ENCODE measurements at places on chromosomes 7 and 10. TPM values are rescaled to one million over a fixed set of nuclear protein-coding genes. Genes with fewer than 3 reads are reported as not detected.

GRCh38 chr10:7697426-7697825 lies 5.7 kb upstream of the ITIH2 start:
- DNase-seq = no peak

DNA sequence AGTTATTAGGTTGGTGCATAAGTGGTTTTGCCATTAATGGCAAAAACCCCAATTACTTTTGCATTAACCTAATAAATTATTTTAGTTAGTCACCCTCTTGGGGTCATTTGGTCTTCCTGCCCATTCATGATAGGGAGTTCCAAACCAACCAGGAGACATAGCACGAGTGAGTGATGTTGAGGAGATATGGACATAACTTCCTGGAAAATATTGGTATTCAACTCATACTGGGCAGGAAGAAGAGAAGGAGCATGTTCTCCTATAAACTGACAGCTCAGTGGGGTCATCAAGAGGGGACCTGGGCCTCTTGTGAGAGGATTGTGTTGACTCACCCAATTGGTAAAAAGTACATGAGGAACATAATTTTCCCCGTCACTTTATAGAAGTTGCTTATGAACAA lies 23.7 kb downstream of the SPAG6 start:
- no peak for DNase-seq

GRCh38 chr7:147904219-147904576 lies 686.4 kb upstream of the C7orf33 start:
- no peak for DNase-seq

DNA sequence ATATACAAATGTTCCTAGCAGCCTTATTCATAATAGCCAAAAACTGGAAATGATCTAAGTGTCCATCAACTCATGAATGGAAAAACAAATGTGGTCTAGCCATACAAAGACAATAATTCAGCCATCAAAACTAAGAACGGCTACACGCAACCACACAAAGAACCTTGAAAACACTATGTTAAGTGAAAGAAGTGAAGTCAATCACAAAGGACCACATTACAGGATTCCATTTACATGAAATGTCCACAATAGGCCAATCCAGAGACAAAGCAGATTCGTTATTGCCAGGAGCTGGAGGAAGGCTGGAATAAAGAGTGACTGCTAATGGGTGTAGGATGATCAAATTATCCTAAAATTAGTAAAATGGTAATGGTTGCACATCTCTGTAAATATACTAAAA lies 21.1 kb downstream of the MKRN1 start:
- no peak for DNase-seq

GRCh38 chr10:22251751-22252223 lies 34.0 kb upstream of the EBLN1 start:
- peak; percentile 78 for DNase-seq

GRCh38 chr10:30396293-30396692 lies 37.7 kb upstream of the MAP3K8 start:
- DNase-seq = no peak

DNA sequence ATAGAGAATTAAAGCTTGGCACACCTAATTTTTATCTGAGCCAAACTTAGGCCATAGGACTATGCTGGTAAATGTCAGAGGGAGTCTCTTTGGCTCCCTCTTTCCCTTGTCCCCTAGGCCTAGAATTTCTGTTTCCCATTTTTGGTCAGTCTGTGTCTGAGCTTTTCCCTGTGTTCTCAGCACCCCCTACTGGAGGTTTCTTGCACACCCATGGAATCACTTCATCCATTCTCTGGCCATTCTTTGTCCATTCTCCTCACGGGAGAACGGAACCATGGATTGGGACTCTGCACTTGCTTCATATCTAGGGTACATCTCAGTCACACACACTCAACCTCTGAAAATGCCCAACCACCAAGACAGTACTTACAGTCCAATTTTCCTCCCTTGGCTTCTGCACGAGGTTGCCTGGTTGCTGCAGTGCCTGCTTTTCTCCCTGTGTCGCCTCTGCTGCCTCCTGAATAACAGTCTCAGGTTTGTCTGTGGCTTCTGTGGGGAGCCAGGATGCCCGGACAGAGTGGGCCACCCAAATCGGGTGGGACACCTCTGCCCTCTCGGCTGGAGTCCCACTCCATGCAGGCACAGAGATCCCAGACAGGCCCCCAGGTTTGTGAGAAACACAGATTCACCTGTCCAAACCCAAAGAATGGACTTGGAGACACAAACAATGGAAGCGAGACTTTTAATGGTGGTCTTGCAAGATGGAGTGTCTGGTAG lies 35.1 kb upstream of the DNAH11 start:
- DNase-seq = peak; percentile 33

DNA sequence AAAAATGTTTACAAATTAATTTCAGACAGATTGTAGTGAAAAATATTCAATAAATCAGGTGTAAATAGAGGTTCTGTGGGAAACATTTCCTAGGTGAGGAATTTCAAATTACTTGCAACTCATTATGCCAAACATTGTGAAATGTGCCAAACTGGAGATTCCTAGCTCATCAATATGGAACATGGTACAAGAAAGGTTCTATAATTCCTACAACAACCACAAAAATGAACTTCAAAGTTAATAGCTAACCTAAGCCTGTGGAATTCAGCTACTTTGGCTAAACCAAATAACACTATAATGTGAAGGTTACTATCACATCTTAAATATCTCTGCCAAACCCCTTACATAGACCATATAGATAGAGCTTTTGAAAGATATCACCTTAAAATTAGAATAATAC lies 223.3 kb upstream of the HGF start:
- DNase-seq = no peak

- no peak for DNase-seq
Measured at GRCh38 chr7:140611641-140612040, 29.0 kb downstream of the DENND2A start.

GRCh38 chr7:25319707-25320106 lies 91.4 kb upstream of the NPVF start:
- DNase-seq = no peak

- DNase-seq = no peak
Measured at GRCh38 chr10:129609551-129609950, 142.5 kb downstream of the MGMT start.

DNA sequence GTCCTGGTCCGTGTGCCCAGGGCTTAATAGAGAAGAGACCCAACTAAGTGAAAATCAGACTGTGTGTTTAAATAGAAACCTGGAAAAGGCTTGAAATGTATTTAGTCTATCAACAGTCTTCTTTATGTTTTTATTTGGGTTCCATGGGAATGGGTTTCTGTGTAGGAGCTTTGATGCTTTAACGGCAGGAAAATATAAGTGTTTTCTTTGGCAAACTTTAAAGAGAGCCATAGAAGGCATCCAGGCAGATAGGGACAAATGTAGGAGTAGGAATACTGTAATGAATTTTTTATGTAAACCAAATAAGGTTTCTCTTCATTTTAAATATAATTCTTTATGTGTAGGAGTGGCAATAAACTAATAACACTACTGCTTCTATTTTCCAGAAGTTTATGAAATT lies 989.0 kb downstream of the GATA3 start:
- DNase-seq = no peak

GRCh38 chr10:102673819-102674511 lies 29.7 kb downstream of the TRIM8 start:
- peak; percentile 72 for DNase-seq

GRCh38 chr7:50660040-50660829 lies 95.0 kb upstream of the DDC start:
- DNase-seq = no peak

DNA sequence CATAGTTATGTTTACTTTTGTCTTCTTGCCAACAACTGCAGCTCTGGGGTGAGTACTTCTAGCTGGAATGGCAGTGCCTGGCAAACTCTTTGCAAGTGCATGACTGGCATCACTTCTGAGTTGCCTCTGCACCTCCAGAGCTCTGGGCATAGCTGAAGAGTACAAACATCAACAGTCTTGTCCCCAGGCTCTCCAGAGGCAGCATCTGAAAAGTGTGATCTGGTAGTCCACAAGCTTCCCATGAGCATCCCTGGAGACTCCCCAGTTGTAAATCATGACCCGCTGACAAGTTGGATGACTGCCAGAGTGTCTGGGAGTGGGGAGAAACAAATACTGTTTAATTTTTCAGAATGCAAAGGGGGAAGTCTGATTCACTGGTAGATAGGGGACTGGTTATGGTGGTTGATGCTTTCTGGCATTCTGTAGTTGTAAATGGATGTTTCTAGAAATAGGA lies 138.9 kb upstream of the CDK13 start:
- no peak for DNase-seq

DNA sequence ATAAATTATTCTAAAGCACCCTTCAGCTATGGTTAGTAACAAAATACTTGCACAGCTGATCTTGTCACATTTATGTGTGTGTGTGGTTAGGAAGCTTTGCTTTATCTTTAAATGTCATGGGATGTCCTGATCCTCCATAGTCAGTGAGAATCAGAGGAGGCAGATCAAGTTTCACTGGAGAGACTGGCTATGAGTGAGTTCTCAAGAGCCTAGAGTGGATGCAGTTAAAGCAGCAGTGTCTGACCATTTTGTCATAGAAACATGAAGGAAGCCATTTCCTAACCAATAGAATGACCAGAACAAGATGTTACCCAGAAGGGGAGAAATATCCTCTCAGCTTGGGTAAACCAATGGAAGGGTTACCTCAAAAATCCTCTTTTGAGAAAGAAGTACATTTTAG lies 207.2 kb upstream of the DKK1 start:
- DNase-seq = peak; percentile 32

DNA sequence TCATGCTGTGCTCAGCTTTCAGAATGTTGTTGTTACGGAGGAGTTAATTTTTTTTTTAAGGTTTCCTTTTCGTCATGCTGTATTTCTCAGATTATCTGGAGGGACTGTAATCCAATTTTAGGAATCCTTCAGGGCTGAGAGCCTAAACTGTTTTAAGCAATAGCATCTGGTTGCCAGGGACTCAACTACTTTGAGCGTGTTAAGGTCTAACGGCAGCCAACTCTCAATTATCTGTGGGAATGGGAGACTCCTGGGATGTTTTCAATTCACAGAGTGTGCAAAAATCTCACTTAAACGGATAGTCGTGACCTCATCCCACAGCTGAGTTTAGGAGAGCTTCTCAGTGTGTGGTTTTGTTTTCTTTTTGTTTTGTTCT lies 291.7 kb downstream of the AUTS2 start:
- DNase-seq = no peak

DNA sequence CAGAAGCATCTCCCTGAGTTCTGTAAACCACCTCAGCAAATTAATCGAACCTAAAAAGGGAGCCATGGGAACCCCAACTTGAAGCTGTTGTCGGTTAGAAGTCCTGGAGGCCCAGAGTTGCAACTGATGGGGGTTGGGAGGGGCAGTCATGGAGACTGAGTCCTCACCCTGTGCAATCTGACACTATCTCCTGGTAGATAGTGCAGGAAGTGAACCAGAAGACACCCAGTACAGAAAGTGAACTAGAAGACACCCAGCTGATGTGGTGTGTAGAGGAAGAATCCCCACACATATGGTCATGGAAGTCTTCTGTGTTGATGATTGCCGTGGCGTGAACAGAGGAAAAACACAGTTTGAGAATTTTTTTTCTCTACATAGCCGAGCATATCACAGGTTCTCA lies 58.8 kb upstream of the SRRM3 start:
- no peak for DNase-seq

DNA sequence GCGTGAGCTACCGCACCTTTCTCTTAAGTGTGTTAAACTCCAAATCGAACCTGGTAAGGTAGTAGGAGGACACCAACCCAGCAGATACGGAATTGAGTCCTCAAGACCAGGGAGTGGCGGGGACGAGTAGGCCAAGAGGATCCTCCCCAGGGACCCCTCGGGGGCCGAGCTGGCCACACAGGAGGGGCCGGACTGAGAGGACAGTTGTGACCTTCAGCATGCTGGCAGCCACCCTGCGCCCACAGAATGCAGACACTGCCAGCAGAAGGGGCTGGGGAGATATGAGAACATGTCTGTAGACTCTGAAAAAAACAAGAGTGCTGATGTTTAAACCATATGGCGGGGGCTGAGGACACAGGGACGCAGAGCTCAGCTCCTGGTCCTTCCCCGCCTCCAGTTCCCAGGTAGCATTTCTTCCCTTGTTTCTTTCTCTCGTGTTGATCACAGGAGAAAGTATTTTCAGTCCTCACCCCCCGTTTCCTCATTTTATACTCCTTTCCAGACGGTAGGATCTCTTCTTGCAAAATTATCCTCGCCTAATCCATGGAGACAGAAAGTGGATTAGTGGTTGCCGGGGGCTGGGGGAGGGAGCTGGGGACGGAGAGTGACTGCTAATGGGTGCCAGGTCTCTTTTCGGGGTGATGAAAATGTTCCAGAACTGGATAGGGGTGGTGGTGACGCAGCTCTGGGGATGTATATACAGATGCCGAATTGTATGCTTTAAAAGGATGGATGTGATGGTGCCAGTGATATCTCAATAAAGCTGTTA lies 11.5 kb upstream of the UNCX start:
- DNase-seq = no peak

DNA sequence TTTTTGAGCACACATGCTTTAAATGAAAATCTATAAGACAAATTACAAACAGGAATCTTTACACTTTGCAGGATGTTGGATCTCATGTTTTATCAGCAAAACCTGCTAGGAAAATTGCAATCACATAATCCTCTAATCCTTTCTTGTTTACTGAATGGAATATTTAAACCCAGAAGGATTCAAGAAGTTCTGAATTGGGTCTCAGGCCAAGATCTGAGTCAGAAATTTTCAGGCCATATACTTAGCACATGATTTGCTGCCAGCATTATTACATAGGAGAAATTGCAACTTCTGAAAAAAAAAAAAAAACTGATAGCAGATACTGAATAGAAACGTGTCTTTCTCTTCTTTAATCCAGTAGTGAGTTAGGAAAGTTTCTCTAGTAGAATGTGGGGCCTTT lies 1005.3 kb upstream of the POT1 start:
- DNase-seq = no peak

GRCh38 chr10:93160829-93161228 lies 87.1 kb downstream of the CYP26A1 start:
- DNase-seq = no peak

DNA sequence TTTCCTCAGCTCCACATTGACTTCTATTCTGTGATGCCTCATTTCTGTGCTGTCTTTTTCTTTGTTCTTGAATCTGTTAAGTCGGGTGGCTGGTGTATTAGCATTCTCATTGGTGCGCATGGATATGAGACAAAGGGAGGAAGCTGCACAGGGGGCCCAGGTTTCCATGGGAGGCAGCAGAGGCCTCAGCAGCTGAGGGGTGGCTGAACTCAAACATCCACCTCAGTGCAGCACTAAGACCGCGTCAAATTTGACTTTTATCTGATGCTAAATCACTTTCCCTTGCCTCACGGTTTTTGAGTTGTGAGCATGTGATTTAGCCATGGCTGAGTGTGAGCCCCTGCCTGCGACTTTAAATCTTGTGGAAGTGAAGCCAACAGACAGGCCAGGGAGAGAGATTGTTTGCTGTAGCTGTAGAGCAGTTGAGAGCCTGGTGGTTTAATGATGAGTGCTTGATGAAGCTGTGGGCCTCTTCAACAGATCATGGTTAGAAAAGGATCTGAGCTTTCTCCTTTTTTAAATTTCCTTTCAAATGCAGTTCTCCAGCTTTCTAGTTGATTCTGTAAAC lies 193.3 kb upstream of the ZNF804B start:
- DNase-seq = peak; percentile 7

PBLD gene
- 3.4 TPM for total RNA-seq

CSTF2T gene
- total RNA-seq = 21.5 TPM

HELLS gene
- total RNA-seq = 187 TPM

LIPJ gene
- total RNA-seq = not detected

MUC12 gene
- total RNA-seq = 10.4 TPM

AKR1C1 gene
- total RNA-seq = 1.7 TPM
